ENCODE measurements at places on chromosomes 4 and X.

GRCh38 chr4:158610790-158611189 lies 60.9 kb downstream of the C4orf46 start:
- DNase-seq, result no peak

DNA sequence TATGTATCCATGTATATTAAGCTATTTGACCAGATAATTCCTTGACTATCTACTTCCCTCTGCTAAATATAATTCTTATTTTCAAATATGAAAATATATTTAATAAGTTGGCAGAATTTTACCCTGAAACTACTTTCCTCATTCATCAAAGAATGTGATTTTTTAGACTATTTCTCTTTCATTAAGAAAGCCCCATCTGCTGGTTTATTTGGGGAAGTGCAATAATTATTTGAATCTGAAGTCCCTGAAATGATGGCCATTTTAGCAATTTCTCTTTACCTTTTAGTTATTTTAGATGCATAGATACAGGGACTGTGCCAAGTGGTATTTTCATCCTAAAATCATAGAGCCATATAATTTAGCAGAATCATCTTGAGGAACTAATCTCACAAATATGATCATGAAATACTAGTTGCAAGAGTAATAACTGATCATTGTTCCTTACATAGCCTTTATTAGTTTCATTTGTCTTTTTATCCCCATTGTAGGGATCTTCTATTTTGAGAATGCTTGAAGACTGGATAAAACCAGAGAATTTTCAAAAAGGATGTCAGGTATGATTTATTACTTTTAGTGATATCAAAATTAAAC lies 39.0 kb downstream of the ENPEP start:
- DNase-seq, result no peak

DNA sequence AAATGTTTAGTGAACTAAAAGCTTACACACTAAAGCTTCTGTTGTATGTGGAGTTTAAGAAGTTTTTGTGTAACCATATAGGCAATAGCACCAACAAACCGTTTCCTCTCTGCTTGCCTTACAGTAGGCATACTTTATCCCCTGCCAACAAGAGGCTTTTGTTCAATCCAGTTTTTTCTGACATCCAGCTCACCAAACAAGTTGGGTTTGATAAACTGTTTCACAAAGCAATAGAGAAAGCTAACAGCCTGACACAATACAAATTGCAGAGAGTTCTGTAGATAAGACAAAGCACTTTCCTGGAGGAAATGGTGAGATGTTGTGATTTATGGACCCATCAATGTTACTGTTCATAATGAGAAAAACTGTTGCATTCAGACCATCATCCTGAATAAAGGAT lies 53.8 kb downstream of the PACRGL start:
- no peak for DNase-seq

DNA sequence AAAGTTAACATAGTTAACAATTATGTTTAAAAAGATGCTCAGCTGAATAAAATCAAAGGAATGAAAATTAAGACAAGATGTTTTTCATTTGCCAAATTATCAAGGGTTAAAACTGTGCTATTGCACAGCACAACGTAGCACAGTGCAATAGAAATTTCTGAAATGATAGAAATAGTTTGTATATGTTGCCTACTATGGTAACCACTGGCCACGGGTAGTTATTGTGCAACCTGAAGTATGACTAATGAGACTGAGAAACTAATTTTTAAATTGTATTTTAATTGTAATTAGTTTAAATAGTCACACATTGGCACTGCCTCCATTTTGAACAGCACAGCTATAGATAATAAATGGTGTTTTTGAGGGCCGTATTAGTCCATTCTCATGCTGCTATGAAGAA lies 343.1 kb upstream of the FAM241A start:
- no peak for DNase-seq

DNA sequence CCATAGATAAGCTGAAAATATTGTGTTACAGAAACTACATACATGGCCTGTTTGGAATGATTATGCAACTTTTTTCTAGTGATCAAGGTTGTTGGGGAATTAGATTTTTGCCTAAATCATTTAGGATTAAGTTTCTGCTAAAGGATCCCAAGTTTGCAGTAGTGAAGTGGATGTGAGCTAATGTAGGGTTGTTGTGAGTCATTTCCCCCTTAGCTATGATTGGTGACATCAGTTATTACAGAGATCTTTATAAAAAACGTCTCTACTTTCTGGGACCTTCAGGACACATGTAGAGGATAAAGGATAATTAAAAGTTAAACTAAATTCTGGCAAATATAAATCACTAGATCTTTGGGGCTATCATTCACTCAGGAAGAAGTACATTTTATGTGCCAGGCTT lies 133.3 kb downstream of the GATB start:
- DNase-seq, result no peak

DNA sequence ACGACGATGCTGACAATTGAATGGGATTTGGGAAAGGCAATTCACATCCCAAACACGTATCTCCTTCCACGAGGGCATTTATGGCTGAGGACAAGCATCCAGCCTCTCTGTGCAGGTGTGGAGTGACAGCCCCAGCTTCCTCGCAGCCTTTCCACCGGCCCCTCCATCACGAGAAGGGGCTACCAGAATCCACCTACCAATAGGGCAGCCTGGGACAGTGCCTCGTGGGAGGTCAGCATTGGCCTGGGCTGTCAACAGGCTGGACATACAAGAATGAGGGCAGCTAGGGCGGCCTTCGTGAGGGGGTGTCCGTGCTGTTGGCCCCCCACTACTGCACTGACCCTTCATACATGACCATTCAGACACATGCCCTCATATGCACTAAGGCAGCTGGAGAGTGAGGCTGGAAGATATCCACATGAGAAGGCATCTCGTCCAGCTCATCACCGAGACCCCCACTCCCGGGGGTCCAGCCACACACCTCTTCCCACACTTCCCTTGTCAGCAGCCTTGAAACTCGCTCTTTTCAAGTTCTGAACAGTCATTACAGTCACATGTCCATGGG lies 81.0 kb upstream of the ADRA2C start:
- no peak for DNase-seq

- no peak for DNase-seq
Measured at GRCh38 chr4:7941111-7941964, 1.7 kb upstream of the AFAP1 start.

DNA sequence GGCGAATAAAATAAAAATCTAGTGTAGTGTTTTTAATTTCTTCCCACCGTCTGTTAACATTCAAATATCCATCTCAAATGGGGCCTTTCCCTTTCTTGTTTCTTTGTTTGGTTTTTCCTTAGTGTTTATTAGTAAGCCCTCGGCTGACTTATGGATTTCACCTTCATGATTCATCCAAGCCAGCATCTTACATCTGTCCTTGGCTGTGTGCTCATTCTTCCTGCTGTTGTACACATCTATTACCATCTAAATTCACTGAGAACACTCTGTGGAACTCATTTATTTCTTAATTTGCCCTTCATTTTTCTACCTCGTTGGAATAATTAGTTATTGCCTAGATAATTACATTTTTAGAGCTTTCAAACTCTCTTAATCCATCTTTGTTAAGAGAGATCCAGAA lies 84.9 kb downstream of the SPCS3 start:
- DNase-seq, result no peak

All from activated naive CD4-positive, alpha-beta T cell treated with anti-CD3 and anti-CD28 coated beads, Interleukin-2, amount 50 U/mL, for 16 hours (primary cell).